Stimulated activated CD8-positive, alpha-beta memory T cell treated with anti-CD3 and anti-CD28 coated beads, Interleukin-4, amount 100 ng/mL, for 4 hours (primary cell): ENCODE measurements at places on chromosomes 16 and 17.

DNA sequence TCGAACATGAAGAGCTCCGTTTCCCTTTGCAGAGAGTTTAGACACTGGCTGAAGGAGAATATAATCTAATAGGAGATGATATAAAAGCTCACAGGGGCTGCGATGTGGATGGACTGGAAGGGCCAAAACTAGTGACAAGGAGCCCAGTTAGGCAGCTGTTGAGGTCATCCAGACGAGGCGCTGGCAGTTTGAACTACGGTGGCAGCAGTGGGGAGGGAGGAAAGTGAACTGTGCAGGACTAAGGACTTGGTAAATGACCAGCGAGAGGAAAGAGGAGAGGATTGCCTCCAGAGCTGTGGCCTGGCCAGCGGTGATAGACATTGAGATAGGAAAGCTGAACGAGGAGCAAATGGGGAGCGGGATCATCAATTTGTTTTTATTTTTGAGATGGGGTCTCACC, 14.6 kb upstream of the YWHAE start:
- no peak for DNase-seq

- no peak for DNase-seq
These were observed 63.2 kb downstream of the IQCK start for GRCh38 chr16:19781226-19781625.

GRCh38 chr17:69495787-69496186, 81.3 kb downstream of the MAP2K6 start:
- no peak for DNase-seq

GRCh38 chr17:70144260-70144846, 25.0 kb upstream of the KCNJ2 start:
- DNase-seq: no peak

GRCh38 chr16:502179-502943, 25.2 kb upstream of the CAPN15 start:
- no peak for DNase-seq

- DNase-seq: no peak
These were observed 34.1 kb upstream of the CHMP6 start for GRCh38 chr17:80957461-80957941.

GRCh38 chr17:6173653-6174052, 103.5 kb downstream of the WSCD1 start:
- DNase-seq: no peak

- DNase-seq: no peak
These were observed 92.2 kb upstream of the CACNG3 start for GRCh38 chr16:24163935-24164334.

GRCh38 chr17:44708401-44709263, at the start of gene DBF4B:
TSS of gene DBF4B (plus strand) at chr17:44708665. CDS start at chr17:44708821, 156 bp downstream.
- peak; percentile 60 for DNase-seq

DNA sequence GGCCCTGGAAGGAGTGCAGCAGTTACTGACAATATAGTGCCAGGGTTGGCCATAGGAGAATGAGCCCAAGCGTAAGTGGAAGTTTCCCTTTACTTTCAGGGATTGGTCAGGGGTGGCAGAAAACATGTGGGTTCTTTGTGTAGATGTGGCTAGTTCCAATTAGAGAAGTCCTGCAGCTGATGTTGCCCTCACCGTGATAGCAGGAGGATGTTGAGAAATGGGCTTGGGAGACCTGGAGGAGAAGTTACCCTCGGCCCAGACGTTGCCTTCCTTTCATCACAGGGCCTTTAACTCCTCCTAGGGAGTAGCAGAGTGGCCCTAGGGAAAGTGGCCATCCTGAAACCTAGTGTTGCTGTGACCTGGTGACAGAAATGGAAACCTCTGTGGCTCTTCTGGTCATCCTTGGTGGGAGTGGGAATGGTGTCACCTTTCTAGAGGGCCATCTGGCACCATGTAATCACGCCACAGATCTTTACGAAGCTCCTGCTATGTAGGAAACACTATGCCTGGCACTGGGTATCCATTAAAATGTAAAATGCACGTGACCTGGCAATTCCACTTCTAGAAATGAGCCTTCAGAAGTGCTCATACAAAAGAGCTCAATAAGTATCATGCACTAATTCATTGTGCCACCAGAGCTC, 6.7 kb downstream of the TMEM92 start:
- no peak for DNase-seq

DNA sequence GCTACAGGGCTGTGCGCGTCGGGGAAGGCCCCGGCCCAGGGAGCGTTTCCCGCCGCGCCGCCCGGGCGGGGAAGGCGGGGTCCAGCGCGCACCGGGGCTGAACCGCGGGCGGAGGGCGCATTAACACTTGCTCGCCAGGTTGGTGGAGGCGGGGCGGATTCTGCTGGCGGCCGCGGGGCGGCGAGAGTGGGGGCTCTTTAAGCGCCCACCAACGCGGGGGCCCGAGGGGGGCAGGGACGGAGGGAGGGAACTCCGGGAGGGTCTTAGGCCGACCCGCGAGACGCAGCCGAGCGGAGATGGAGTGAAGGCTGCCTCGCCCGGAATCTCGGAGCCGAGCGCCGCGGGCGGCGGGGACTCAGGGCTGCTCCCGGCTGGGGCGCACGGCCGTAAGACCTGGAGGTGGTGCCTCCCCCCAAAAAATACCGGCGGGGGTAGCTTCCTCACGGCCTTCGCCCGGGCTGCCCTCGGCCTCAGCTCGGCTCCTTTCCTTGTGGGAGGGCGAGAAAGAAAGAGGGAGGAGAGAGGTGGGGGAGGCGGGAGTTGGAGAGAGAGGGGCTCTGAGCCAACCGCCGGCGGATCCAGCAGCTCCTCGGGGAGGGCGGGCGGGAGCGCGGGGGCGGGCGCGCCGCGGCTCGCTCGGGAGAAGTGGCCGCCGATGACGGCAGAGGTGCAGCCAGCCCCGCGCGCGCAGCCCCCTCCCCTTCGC, 415 bp upstream of the FOXF1 start:
- no peak for DNase-seq

- DNase-seq: no peak
These were observed 206.6 kb downstream of the CDH8 start for GRCh38 chr16:61829631-61830030.

DNA sequence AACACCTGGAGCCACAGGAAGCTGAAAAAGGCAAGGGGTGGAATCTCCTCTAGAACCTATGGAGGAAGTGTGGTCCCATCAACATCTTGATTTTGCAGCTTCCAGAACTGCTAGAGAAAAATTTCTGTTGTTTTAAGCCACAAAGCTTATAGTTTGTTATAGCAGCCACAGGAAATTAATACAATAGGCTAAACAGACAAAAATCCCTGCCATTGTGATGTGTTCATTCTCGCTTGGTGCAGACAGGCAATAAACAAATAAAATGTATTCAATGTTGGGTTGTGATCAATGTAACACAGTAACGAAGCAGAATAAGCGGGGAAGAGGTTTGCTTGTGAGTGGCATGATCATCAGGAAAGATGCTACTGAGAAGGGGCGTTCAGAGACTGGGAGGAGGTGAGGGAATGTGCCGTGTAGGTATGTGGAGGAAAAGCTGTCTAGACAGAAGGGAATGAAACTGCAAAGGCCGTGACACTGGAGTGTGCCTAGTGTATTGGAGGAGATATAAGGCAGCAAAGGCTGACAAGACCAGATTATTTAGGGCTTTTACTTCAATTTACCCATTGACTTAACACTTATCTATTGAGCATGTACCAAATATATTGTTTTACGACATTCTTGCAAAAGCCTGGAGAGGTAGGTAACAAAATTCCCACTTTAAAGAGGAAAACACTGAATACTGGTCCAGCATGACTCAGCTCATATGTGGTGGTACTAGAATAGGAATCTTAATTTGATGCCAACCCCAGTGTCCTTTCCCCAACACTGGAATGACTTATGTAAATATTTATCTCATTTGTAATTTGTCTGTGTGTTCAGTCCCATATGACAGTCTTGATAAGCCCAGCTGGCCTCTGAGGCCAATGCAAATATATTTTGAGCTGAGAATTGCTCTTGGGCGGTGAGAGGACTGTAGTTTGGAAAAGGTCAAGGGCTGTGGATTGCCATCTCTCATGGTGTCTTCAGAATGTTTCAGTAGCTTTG, 375.9 kb downstream of the CDH13 start:
- no peak for DNase-seq

GRCh38 chr16:67397812-67398545, 4.7 kb upstream of the TPPP3 start:
- DNase-seq: no peak

GRCh38 chr17:40362696-40363110, 1.8 kb downstream of the GJD3 start:
- DNase-seq: peak; percentile 52

DNA sequence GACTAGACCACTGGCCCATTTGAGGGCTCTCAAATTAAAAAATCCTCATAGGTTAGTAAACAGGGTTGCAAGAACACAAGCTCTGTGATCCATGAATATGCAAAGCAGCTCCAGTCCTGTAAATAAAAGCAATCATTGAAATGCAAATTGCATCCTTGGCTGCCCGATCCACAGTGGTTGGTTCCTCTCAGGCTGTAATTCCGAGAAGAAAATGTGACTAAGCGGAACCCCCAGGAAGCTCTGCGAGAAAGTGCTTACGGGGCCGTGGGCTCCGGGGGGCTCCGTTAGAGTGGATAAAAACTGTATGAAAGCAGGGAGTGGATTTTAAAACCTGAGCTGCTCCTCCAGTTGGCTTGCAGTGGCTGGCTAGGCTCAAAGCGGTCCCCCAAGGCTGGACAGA, 2.5 kb downstream of the GPRC5B start:
- no peak for DNase-seq

GRCh38 chr17:48618256-48618896, 3.3 kb upstream of the HOXB8 start:
- peak; percentile 60 for DNase-seq
